ENCODE measurements at places on chromosomes 2 and 18.

DNA sequence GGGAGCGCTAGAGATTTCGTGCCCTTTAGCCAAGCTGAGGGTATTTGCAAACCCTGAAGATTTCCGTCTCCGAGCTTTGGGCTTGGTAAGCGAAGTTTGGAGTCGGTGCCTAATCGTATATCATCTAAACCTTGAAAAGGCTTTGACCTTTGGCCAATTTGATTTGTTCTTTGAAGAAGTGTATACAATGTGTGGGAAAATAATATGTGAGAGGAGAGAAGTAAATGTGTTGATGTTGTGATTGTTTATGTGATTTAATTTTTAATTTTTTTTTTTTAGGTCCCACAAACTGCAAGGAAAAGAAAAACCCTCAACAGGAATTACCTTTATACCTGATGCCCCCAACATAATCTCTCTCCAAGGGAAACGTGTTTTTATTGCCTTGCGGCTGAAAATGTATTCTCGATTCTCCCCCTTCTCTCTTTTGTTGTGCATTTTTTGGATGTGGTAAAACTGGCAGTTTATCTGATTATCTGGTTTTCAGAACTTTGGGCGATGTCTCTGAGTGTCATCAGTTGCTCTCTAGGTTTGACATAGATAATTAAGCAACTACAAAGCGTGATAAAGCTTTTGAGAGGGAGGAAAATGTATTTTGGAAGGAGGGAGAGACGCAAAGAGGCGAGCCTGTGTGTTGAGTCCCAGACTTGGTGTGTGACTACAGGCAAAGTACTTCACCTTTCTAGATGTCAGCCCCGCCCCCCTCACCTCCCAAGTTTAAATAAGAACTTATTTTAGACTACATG, 912 bp upstream of the FBXO11 start:
- DNase-seq, result no peak

GRCh38 chr2:133360882-133361281, 207.4 kb downstream of the NCKAP5 start:
- DNase-seq, result no peak

DNA sequence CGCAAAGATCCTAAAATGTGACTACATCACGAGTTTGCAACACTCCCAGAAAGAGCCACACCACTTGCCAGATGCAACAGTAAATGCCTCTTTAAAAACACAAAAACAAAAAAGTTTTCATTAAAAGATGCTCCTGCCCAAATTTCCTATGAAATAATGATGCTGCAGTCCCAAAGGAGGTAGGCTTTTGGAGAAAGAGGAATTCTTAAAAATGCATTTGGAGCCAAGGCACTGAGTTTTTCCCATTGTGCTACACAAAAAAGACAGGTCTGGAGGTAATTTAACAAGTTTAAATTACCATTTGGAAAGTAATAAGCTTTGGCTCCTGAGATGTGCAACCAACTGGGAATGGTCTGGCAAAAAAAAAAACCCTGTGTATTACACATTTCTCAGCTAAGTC, 145.0 kb downstream of the PID1 start:
- DNase-seq, result no peak

DNA sequence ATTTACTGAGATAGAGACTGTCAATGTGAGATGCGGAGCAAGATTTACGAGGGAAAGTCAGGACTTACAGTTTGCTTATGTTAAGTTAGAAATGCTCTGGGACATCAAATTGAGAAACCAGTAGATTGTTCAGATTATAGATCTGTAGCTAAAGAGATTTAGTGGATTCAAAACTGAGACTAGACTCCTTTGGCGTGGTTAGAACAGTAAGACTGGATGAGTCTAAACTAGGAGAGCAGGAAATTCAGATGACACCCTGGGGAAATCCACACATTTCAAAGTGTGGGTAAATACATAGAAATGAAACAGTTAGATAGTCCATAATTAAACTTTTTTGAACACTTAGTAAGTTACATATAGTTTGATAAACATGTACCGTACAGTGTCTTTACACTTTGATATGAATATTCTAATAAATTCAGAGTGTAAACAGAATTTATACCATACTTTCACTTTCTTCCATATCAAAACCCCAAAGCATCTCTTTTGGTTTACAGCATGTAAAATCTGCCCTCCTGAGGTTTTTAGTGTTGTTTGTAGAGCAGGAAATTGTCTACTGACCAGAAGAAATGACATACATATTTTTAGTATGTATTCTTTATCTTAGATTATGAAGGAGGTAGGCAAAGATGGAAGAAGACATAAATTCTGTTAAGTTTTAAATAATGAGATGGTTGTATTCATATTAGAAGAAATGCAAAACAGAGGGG, 231.5 kb downstream of the NYAP2 start:
- no peak for DNase-seq

DNA sequence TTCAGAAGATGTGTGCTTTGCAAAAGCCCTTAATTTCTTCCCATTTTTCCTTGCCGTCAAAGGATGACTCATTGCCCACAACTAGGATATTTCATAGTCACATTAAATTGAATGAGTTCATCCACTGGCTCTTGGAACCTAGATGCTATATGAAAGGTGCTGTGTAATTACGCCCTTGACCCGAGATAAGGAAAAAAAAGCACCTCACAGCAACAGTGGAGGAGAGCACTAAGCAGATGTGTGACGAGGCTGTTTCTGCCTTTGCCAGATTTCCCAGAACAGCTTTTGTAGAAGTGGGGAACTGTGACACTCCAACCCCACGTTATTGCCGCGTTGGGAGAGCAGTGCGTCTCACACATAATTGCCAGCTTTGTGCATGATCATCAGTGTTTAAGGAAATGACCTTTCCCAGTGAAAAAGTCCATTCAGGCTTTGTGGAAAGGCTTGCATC, 33.3 kb upstream of the TMEM87B start:
- no peak for DNase-seq

DNA sequence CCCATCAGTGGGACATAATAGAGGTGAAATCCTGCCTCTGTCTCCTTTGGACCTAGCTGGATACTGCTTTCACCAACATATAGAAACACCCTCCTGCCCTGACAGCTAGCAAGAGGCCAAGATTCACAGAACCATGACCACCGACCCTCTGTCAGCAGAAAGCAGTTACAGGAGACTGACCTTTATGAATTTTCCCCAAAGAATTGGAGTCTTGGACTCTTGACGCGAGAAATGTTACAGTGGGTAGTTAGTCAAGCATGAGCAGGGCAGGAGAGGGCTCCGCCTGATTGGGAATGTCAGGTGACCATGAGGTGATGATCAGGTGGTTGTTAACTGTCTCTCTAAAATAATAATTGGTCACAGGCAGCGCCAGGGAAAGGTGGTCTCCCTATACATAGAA, 1002.3 kb downstream of the TDRD15 start:
- no peak for DNase-seq

DNA sequence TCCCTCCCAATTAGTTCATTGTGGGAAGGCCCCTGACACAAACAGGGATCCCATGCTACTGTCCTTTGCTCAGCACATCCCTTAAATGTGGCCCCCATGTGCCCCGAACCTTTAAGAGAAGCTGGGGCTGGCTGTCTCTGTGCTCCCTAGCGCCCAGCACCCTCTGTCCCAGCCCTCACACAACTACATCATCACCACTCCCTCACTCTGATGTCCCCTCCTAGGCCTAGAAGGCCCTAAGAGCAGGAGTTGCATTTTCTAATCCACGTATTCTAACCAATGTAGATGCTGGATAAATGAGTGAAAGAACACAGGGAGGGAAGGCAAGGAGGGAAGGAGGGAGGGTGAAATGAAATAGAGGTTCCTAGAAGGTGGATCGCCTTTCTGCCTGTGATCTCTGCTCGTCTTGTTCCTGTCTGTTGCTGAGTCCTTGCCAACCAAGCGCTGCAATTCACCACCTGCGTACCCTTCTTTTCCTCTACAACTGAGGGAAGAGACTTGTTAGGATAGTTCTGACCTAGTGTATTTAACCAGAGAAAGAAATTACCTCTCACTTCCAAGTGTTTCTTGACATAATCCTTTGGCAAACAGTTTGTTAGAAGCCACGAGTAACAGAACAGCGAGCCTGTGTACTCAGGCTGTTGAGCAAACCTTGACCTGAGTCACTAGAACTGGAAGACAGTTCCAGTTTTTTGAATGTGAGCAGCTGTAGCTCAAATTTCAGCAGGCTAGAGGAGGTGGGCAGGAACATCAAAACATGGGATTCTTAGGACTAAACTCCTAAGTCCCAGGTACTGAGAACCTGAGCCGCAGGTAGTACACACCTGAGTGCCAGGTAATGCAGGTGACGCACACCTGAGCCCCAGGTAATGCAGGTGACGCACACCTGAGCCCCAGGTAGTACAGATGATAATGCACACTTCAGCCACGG, 181.5 kb upstream of the ID2 start:
- peak; percentile 17 for DNase-seq

DNA sequence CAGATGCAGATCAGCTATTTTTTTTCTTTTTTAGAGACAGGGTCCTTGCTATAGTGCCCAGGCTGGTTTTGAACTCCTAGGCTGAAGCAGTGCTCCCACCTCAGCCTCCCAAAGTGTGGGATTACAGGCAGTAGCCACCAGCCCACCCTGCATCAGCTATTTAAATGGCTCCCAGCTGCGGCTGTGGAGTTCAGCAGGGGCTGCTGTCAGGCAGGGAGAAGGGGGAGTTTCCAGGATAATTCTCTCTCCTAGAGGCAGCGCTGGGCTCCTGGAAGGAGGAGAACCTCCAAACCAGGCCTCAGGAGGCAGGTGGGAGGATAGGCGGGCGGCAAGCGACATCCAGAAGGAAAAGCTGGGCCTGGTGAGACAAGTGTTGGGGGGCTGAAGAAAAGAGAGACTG, 65.7 kb downstream of the ACTR2 start:
- no peak for DNase-seq

- DNase-seq, result no peak
These were observed 2.4 kb downstream of the TSGA10 start for GRCh38 chr2:99152199-99152895.

DNA sequence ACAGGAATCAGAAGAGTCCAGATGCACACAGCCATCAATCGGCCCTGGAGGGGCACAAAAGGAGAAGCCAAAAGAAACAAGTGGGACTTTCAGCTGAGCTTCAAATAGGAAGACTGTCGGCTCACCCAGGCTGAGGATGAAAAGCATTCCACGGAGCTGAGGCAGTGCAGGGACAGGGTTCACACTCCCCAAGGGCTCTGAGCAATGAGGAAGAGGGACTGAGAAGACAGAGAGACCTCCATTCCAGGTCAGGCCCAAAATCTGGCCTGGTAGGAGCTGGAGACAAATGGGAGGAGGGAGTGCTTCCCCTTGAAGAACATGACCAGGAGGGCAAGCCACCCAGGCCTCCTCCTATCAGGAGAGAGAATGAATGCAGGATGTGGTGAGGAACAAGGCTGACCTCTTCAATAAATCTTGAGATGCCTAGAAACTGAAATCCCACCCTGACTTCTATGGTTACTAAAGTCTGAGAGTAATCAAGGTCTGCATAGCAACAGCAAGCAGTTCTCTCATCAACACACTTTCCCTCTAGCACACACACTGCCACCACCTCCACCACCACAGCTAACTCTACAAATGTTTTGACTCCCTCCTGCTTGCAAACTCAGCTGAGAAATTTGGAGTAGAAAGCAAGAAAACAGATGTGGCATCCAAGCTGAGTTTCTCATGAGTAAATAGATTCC, 434.4 kb downstream of the TNS1 start:
- no peak for DNase-seq

- no peak for DNase-seq
These were observed 39.5 kb downstream of the PKDCC start for GRCh38 chr2:42087137-42087856.

DNA sequence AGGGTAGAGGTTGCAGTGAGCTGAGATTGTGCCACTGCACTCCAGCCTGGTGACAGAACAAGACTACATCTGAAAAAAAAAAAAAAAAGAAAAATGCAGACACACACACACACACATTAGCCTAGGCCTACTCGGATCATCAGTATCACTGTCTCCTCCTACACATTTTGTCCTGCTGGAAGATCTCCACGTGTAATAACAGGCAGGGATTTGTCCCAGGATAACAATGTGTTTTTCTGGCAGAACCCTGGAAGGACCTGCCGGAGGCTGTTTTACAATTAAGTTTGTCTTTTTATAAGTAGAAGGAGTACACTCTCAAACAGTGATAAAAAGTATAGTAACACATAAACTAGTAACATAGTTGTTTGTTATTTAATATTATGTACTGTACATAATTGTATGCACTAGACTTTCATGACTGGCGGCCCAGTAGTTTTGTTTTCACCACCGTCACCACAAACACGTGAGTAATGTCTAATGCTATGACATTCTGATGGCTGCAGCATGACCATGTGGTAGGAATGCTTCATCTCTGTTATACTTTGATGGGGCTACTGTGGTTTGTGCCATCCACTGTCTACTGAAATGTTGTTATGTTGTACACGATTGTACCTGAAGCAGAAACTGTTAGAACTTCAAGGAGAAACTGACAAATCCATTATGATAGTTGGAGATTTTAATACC, 130.6 kb downstream of the ATP9B start:
- no peak for DNase-seq

DNA sequence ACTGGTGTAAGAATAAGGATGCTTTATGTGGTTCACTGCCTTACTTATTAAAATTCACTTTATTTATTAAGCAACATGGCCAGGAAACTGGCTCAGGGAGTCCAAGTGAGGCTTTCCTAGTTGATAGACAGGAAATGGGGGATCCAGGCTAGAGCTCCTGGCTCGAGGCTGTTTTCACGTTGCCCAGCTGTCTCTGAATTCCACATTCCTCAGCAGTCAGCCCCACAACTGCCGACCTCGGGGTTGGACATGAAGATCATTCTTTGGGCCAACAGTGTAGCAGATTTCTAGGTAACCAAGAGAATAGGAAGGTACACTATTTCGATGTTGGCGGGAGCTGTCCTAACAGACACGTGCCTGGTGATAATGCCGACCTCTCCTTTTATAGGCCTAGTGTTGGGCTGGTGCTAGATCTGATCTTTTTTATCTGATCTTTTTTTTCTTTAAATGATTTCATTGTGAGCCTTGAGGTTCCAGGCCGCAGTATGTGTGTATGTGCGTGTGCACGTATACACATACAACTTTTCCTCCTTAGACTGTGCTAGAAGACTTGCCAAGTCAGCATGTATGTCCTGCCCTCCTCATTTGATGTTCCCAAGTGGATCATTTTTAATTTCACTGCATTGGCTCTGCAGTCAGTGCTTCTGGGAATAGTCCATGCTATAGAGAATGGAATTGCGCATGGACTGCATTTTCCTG, 103.5 kb downstream of the CABLES1 start:
- DNase-seq, result no peak

- DNase-seq, result no peak
These were observed 179.1 kb downstream of the ANKRD44 start for GRCh38 chr2:197131558-197131855.

DNA sequence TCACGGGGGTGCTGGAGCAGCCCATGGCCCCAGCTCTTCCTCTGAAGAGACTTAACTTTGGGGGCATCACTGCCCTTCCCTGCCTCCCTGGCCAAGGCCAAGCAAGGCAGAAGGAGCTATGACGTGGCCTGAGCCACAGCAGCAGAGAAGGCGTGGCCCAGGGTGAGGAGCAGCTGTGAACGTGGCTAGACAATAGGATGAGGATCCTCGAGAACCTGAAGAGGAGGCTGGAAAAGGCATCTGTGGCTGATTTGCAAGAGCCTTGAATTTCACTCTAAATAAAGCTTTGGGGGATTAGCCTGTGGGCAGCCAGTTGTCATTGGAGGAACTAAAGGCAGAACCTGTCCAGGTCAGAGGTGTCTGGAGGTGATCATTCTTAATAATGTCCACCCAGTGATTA, 652.9 kb upstream of the ID2 start:
- no peak for DNase-seq
